Fibroblast of mammary gland (primary cell): ENCODE measurements at places on chromosomes 5 and 9.
A peak's percentile ranks its signal among the peaks of the same experiment; 100 is the strongest.

- peak; percentile 64 for DNase-seq
Observed at GRCh38 chr5:72107131-72107900, at the start of gene MAP1B. Gene MAP1B, plus strand, starts transcription at chr5:72107475. Its CDS starts 57 bp downstream, at chr5:72107532.

- no peak for DNase-seq
Observed at GRCh38 chr5:135564331-135564730, 14.5 kb downstream of the CXCL14 start.

DNA sequence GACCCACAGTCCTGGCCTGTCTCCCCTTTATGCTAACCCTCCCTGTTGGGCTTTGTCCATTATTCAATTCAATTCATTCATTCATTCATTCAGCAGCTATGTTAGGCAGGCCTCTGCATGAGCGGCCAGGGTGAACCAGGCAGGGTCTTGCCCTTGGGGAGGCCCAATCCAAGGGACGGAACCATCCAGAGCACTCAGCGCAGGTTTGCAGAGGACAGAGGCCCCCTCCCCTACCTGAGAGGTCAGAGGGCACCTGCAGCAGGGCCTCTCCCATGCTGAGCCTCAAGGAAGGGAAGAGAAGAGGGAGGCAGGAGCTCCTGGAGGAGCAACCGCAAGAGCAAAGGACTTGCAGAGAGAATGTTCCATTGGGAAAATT, 61.4 kb downstream of the C9orf50 start:
- DNase-seq, result no peak

DNA sequence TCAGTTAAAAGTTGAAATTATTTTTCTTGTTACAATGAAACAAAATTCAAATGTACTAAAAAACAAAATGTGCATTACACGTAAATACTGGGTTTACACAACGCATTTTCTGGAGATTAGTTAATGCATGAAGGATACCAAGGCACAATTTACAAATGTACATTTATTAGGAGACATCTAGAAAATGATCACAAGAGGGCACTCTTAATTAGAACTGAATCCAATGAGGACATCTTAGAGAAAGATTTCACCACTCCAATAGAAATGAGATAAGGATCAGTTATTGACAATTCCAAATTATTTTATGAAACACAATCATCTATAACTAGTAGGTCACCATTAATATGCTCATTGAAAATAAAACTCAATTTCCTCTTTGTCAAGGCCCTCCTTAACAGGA, 36.6 kb upstream of the CDH12 start:
- DNase-seq, result no peak

DNA sequence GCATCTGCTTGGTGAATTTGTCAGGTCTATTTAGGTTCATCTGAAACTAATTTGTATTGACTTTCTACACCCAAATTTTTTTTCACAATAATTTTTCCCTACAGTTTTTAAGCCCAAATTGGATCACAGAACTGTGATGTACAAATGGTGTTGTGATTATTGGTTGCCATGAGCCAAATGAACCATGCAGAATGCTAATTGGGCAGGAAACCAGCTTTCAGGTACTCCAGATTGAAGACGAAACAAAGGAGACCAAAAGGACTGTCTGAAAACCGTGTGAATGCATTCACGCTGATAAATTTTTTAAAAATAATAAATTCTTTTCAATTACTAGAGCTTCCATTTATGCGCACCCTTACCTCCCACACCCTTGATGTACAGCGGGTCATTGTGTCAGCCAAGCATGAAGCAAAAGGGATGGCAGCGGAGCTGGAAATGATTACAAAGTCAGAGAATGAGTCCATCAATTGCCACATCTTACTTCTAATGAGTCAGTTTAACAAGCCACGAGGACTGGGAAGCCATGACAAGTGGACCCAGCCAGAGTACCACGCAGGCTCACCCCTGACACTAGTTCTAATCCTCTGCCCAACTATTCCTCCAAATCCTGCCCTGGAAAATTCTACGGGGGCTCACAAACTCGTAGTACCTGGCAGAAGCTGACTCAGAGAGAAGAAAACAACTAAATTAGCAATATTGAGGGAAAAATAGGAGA, 66.5 kb downstream of the SEMA6A start:
- DNase-seq, result peak; percentile 24

GRCh38 chr5:150218693-150219035, 28.8 kb downstream of the SLC6A7 start:
- no peak for DNase-seq

DNA sequence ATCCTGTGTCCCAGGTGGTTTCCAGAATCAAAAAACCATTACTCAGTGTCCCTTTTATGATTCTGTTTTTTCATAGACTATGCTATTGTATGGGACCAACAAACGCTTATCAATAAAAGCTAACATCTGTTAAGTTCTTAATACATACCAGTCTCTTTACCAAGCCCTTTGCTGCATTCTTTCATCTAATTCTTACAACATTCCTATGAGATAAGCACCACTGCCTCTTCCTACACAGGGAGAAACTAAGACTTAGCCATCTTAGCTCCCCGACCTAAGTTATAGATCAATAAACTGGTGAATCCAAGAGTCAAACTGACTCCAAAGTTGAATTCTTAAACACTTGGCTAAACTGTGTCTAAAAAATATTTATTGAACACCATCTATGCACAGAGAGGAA, 26.6 kb downstream of the DRD1 start:
- no peak for DNase-seq

DNA sequence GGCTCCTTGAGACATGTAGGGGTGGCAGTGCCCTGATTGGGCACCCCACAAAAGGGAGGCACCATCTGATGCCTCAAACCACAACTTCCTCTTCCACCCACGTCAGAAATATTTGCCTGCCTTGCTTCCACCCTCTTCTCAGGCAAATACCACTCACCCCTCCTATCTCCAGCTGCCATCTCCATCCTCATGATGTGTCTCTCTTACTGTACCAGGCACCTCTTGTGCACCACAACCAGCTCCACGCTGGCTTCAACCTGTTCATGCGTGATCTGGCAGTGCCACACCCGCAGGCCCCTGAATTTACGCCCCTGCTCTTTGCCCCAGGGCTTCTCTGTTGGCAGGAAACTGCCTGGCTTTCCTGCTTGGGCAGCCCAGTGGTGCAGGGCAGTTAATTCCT, 87.8 kb upstream of the HSPA9 start:
- DNase-seq, result no peak

DNA sequence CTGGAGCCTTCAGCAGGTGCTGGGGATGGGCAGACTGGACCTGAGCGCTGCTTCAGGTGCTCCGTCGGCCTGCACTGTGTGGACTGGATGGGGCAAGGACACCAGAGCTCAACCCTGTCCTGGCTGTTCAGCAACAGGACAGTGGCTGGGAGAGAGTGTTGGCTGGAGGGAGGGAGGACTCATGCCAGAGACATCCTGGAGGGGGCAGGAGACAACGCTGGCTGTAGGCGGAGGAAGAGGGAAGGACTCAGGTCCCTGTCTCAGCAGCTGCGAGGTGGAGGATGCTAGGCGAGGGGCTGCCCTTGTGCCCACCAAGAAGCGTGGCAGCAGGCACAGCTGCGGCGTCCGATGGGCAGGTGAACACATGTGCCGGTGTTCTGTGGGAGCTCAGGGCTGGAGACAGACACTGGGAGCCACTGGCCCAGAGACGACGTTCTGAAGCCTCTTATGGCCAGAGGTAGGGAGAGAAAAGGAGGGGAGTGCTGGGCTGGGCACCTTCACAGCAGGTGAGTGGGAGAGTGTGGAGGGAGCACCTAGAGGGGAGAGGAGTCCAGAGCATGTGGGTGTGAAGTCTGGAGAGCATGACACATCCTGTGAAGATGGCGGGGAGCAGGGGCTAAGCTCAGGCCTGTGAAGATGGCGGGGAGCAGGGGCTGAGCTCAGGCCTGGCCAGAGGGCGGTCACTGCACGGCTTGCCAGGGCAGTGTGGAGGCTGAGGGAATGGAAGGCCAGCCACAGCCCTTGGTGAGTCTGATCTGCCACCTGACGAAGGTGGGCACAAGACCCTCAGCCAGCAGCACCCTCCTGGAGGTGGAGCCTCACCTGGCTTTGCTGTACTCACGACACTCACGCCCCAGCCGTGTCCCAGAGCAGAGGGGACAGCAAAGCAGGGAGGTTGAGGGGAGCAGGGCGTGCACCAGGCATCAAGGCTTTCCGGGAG, 79.1 kb upstream of the FCN1 start:
- DNase-seq, result no peak

- peak; percentile 27 for DNase-seq
Observed at GRCh38 chr9:24487250-24487861, 58.3 kb downstream of the IZUMO3 start.

GRCh38 chr5:1108023-1108864, 3.6 kb downstream of the SLC12A7 start:
- no peak for DNase-seq

DNA sequence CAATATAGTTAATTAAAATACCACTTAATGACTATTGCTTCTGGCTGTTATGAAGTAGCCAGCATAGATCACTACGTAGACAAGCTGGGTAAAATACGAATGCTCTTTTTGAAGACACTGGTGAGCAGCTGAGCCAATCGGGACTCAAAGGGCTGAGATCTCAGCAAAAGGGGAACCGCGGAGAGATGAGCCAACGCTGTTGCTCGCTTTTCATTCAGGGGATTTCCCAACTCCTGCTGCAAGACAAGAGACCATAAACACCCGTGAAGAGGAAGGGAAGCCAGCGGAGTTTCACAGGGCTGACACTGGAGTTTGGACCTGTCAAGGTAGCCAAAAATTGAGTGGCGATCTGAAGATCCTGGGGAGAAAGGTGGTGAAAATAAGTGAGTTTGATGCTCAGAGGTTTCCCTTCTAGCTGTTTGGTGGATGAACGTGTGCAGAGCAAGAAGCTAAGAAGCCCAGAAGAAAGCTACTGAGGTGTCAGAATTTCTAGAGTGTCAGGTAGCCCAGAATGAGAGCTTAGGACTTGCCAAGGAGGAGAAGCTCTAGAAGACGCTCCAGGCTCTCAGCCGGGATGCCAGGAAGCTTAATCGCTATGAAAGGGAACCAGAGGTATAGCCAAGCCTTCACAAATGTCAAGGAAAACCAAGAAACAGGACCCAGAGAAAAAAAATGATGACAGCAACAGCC, 79.6 kb upstream of the RNU6ATAC start:
- DNase-seq, result peak; percentile 14

DNA sequence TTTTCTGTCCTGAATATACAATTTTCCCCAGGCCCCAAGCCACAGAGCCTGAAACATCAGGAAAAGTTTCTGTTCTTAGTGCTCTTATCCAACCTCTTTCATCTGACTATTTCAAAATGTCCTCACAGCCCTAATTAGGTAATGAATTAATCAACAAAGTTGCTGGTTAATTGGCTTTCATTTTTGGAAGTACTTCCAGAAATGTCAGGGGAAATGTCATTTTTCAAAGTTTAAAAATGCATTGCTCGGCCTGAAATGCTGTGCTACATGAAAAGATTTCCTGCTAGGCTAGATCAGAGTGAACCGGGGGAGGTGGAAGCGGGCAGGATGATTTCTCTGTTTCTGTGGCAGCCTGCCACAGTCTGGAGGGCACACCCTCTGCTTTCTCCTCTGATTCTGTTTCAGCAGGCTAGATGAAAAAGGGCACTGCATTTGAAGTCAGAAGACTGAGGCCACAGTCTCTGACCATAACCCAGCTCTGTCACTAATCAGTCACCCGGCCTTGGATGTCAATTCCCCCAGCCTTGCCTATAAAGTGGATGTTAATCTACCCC, 55.9 kb upstream of the BARX1 start:
- DNase-seq, result peak; percentile 7

DNA sequence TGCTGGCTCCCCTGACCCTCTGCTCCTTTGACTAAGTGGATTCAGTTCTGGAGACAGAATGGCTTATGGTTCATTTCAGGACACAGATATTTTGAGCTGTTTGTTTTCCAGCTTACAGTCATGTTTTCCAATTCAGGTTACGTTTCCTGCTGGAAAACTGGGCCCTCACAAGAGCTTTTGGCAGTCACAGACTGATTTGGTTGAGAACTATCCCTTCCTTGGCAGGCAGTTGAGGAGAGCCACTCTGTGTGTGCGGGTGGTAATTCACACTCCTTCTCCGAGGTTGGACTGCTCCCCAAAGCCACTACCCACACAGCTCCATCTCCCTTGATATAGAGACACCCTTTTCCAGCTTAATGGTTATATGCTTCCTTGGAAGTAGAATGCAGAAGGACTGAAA, 534.5 kb downstream of the TMEM38B start:
- DNase-seq, result no peak

DNA sequence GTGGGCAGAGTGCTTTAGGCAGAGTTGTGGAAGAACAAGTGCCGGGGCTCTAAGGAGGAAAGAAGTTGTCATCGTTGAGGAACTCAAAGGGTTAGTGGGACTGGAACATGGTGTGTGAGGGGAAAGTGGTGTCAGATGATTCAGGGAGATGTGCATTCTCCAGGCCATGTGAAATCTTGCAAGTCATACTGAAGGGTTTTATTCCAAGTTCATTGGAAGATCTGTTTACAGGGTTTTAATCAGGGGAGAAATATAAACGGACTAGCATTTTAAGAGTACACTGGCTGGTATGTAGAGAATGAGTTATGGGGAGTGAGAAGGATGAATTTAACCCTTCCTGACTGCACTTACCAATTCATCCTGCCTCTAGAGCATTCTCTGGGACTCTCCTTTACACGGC, 49.3 kb downstream of the NR2F1 start:
- no peak for DNase-seq

GRCh38 chr9:136488247-136489214, 5.7 kb upstream of the SEC16A start:
- peak; percentile 31 for DNase-seq

GRCh38 chr9:134983074-134983473, 65.4 kb upstream of the FCN1 start:
- DNase-seq, result peak; percentile 17

DNA sequence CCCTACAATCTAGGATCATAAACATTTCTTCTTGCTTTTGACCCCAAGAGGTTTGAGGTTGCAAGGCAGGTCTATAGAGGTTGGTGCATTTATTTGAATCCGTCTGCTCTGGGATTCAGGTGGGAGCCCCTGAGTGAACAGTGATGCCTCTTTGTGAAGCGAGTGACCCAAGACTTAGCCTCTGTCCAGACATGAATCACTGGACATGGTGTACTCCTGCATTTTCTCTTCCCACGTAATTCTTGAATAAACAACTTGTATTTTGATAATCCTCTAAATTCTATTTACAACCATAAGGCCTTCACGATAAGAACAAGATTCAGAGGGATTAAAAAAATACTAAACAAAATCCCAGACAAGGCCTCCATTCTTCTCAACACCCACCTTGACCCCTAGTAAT, 67.5 kb upstream of the PLPP6 start:
- DNase-seq, result peak; percentile 46

- no peak for DNase-seq
Observed at GRCh38 chr9:110033869-110034268, 174.1 kb downstream of the C9orf152 start.

- no peak for DNase-seq
Observed at GRCh38 chr5:50965654-50966375, 299.4 kb downstream of the PARP8 start.

DNA sequence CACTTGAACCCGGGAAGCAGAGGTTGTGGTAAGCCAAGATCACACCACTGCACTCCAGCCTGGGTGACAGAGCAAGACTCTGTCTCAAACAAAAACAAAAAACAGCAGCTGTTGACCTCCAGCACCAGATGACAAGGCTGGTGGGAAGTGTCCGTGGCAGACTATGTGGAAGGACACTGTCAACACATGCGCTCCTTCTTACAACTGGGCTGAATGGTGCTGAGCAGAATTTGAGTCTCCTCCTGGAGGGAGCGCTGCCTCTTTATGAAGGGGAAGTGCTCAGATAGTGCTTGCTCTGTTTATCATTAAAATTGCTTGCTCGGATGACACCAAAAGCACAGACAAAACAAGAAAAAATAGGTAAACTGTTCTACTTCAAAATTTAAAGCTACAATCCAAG, 9.2 kb upstream of the CFAP157 start:
- no peak for DNase-seq
